ENCODE measurements at places on chromosomes 7 and 10. TPM values are rescaled to one million over a fixed set of nuclear protein-coding genes. Genes with fewer than 3 reads are reported as not detected.

- DNase-seq: no peak
Measured at GRCh38 chr7:93530701-93531100, 43.8 kb downstream of the CALCR start.

GTF2I gene
- 134 TPM for total RNA-seq

DNA sequence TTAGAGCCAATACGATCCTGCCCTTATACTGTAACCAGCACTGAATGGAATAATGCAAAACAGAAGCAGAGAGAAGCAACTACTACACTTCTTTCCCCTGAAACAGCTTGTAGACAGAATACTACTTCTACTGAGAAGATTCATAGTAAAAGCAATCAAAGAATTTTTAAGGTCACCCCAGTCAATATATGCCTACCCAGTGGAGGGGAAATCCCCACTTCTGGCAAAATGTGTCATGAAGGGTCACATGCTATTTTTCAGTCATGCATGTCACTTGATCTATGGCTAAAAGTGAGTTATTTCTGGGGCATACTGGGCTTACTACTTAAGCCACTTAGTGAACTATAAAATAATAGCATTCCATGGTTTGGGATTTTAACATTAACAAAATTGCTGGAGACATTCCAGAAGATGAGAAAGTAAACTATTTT, 25.6 kb downstream of the IRF5 start:
- DNase-seq: no peak

ALOX5 gene
- 4.5 TPM for total RNA-seq

ENKUR gene
- not detected for total RNA-seq

DNA sequence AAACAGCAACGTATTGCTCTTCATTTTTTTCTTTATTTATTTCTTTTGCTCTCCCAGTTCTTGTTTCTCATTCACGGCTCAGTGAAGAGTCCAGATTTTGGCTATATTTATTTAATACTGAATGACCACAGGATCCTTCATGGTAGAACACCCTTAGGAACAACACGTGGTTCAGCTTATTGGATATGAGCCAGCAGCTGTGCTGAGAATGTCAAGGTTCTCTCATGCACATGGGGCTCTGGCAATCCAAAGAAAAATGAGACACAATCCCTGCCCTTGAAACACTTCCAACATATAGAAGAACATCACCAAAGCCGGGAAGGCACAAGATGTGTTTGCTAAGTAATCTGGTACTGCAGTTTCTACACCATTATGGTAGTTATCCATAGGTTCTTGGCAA, 852.9 kb downstream of the SORCS1 start:
- DNase-seq: no peak

DNA sequence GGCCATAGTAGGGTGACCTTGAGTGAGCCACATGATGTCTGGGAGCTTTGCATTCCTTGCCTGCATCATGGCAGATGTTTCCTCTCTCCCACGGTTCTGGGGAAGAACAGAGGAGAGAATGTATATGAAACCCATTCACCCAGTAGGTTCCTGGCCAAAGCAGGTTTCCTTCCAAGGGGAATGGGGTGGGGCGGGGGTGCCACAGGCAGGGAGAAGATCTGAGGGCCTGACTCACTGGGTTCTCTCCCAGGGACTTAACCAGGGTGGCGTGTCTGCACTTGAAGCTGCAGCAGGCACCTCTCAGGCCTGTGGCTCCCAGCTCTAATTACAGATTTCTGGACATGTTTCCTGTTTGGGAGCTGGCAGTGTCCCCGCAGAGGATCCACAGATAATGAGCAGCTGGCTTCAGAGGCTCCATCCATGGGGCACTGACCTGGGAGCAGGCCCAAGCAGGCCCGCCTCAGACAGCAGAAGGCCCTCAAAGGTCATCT, 50.2 kb upstream of the ZMIZ1 start:
- no peak for DNase-seq

SFRP4 gene
- total RNA-seq: 1.0 TPM

DNA sequence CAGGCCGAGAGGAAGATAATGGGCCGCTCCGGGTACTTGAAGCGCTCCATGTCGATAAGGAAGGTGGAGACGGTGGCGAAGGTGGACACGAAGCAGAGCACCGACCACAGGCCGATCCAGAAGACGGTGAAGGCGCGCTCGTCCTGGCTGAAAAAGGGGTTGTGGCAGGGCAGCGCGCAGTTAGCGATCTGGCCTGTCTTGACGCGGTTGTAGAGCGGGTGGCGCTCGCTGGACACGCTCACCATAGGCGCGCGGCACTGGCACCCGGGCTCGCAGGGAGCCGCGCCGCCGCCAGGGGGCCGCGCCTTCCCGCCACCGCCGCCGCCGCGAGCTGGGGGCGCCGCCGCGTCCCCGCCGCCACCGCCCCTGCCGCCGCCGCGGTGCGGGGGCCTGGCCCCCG, 1.6 kb downstream of the FZD8 start:
- peak; percentile 86 for DNase-seq

- DNase-seq: no peak
Measured at GRCh38 chr10:127408112-127408710, 140.9 kb upstream of the NPS start.

MLLT10 gene
- total RNA-seq: 26.1 TPM

DNA sequence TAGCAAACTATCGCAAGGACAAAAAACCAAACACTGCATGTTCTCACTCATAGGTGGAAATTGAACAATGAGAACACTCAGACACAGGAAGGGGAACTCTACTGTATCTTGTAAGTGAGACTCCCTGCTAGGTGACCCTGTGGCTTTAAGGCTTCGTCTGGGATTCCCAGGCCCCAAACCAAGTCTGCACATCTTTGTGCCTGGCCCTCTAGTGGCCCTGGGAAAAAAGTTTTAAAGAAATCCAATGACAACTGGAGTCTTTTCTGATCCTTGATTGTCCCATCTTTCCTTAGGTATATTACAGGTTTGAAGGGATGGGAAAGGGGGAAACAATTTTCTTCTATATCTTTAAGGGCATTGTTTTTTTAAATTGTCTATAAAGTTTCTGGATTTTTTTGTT, 10.6 kb upstream of the LIPM start:
- no peak for DNase-seq

- no peak for DNase-seq
Measured at GRCh38 chr7:29005829-29006228, 47.7 kb upstream of the TRIL start.

DNA sequence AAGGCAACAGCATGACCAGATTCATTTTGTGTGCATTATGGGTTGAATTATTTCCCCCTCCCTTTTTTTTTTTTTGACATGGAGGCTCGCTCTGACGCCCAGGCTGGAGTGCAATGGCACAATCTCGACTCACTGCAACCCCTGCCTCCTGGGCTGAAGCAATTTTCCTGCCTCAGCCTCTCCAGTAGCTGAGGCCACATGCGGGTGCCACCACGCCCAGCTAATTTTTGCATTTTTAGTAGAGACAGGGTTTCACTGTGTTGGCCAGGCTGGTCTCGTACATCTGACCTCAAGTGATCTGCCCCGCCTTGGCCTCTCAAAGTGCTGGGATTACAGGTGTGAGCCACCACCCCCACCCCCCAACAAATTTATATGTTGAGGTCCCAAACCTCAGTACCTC, 42.0 kb downstream of the ZNF783 start:
- no peak for DNase-seq

- no peak for DNase-seq
Measured at GRCh38 chr7:36054637-36055036, 98.4 kb upstream of the EEPD1 start.

DNA sequence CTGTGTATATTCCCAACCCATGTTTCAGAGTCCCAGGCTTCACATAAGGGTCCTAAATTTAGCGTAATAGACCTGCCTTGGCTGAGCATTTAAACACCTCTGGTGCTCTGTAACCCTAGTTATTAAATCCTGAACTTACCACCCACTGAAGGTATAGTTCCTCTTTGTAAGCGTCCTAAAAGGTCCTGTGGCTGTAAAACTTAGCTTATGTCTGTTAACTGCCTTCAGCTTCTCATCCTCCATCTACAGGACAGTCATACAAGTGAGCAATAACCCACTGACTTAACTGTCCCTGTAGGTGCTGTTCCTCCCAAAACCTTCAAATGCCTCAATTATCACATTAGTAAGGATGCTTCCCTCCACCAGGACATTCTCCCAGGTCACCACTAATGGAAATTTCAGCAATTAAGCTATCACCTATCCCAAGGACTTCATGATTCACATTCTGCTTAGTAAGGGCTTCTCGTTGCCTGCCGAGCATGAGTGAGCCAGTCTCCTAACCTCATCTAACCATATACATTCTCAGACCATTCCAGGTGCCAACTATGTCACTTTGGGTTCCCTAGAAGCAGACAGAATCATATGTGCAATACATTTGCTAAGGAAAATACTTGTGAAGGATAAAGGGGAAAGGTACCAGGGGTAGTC, 55.8 kb downstream of the CASD1 start:
- DNase-seq: no peak

GRCh38 chr7:151063212-151063561, 3.8 kb downstream of the SLC4A2 start:
- no peak for DNase-seq

GBX1 gene
- 1.5 TPM for total RNA-seq

DNA sequence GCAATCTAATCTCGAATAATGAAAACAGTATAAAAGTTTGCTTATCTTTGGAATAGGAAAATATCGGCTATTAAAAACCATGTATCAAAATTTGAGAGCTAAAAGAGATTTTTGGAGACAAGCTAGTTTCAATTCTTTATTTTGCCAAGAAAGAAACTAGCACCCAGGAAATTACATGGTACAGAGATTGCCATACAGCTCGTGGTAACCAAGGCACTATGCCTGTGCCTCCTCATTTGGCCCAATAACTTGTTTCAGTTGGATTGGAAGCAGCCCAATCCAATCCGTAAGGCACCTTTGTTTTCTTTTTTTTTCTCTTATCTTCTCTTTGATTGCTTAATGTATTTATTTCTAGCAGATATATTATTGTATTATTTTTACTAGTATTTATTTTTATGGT, 55.0 kb downstream of the GNAI1 start:
- no peak for DNase-seq

GRCh38 chr7:97973206-97973658, 16.8 kb downstream of the OCM2 start:
- DNase-seq: no peak
